ENCODE measurements at places on chromosomes 4 and X.
A peak's percentile ranks its signal among the peaks of the same experiment; 100 is the strongest.

DNA sequence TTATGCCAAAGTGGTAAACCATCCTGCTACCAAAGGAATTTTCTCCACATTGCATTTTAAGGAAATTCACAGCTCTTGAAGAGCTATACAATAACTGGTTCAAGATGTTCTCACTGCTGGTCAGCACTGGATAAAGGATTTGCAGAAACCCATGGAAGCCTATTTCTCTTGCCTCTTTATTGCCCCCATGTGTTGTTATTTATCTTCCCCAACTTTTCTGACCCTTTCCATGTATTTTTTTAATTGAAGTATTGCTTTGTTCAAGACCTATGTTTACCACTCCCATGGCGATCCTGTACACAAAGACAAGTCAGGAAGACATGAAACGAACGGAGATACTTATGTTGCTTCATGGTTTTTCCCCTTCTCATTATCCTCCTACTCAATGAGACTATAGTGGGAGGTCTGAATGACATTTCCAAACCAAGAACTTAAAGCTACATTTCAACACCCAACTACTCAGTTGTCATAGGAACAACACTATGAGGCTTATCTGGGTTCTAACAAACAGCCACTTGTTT lies 566.4 kb upstream of the DIPK2B start:
- no peak for DNase-seq

- DNase-seq, result no peak
Measured at GRCh38 chr4:142901166-142901662, 55.1 kb upstream of the INPP4B start.

DNA sequence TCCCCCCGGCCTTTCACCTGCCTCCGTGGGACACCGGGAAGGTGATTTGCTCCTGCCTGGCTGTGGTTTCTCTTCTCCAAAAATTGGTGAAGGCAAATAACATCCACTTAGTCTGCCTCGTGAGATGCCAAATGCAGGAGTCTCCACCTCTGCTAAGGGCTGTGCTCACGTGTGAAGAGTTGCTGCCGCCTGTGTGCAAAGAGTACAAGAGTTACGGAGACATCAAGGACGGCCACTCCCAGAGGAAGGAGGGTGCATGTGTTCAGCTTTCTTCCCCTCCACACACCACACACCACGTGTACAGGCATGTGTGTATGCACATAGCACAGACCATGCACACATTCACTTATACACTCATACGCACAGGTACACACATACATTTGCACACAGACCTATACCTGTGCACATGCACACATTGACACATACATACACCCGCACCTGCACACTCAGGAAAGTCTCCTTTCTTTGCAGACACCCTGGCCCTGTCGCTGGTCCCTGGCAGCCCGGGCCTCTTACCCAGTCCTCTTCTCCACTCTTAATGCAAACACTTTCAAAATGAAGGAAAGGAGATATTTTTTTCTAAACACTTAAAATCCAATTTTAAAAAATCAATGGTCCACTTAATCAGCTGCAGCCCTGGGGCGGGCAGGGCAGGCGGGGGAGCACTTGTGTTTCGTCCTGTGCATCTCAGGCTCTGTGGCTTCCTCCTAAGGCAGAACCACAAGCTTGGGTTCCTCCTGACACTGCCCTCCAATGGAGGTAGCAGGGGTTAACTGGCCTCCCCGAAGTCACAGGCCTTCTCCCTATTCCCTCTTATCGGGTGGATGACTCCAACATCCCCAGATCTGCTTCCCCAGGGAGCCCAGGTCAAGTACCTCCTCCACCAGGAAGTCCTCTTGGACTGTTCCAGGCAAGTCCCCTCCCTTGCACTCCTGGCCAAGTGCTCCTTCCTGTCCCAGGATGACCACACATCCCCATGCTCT lies 103.0 kb downstream of the CPZ start:
- DNase-seq, result no peak

GRCh38 chrX:48025561-48025960 lies 18.8 kb downstream of the SPACA5 start:
- peak; percentile 61 for DNase-seq

DNA sequence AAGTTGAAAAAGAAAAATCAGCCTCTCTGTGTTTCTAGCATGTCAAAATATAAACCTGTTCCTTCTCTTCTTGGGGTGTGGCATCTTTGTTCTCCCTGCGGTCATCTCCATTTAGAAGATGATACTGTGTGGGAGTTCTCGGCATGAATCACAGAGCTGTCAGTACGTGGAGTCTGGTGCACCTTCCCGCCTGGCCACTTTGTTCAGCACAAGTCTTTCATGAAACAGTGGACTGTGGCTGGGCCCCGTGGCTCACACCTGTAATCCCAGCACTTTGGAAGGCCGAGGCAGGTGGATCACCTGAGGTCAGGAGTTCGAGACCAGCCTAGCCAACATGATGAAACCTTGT lies 166.5 kb downstream of the MAML3 start:
- DNase-seq, result no peak

- peak; percentile 16 for DNase-seq
Measured at GRCh38 chr4:44056721-44057151, 391.9 kb downstream of the KCTD8 start.

- DNase-seq, result no peak
Measured at GRCh38 chr4:86558797-86559196, 35.3 kb upstream of the PTPN13 start.

DNA sequence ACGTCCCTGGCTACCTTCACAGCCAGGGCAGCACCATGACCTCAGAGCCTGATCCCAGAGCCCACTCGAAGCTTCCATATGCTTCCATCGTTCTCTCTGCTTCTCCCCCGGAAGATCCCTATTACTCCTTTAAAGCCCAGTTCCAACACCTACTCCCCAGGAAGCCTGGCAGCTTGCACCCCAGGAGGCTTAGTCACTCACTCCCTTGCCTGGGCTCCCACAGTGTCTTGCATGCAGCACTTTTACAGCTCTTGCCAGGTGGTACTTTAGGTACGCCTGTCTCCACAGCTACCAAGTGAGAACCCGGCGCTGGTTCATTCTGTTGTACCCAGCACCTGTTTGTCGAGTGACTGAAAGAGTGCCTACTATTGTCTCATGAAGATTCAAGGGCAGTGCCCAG lies 24.5 kb upstream of the MAMLD1 start:
- DNase-seq, result no peak

- DNase-seq, result no peak
Measured at GRCh38 chr4:77800483-77801259, 18.5 kb downstream of the CNOT6L start.

DNA sequence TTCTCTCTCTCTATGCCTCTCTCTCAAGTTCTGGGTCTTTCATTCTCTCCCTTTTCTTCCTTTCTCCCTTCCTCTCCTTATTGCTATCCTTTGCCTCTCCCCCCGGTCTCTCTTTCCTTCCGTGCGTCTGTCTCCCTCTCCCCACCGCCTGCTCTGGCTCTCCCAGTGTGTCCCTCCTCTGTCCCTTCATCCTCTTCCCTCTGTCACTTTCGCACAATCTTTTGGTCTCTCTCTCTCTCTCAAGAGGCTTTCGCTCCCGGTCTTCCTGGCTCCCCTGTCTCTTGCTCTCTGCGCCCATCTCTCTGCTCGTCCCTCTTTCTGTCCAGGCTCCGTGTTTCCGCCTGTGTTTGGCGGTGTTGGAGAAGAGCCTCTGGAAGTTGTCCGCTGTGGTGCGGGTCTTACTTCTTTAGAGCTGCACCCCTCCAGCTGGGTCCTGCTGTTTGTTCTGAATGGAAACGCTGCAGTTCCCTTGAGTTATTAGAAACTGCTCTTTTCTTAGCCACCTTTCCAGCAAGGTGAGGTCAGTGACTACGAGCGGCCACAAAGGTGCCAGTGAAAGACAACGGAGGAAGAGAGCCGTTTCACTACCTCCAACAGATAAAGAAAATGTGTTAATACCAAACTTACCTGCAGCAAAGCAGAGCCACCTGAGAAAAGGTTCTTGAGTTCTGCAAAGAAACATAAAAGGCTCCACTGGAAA lies 1.1 kb downstream of the BMPR1B start:
- DNase-seq, result peak; percentile 79
